ENCODE measurements at places on chromosomes 1 and 21.

GRCh38 chr1:100252901-100253300, 3.3 kb upstream of the DBT start:
- DNase-seq: no peak

- no peak for DNase-seq
Measured at GRCh38 chr1:48617252-48617651, 145.2 kb upstream of the SPATA6 start.

- no peak for DNase-seq
Measured at GRCh38 chr1:208349694-208350330, 105.6 kb upstream of the PLXNA2 start.

GRCh38 chr1:156544592-156545102, 27.7 kb downstream of the IQGAP3 start:
- DNase-seq: no peak

- DNase-seq: no peak
Measured at GRCh38 chr1:202007805-202008489, 2.4 kb upstream of the ELF3 start.

DNA sequence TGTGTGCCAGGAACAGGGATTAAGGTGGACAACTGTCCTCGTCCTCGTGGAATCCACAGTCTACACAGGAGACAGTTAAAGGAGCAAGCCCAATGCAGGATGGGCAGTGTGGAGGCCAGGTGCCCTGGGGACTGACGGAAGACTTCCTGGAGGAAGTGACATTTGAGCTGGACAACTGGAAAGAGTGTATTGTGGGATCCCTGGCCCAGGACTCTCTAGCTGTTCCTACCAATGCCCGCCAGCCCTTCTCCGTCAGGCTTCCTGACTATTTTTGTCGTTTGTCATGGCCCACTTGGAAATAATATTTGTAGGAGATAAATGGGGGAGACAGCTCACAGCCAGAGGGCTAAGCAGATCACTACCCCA, 235.3 kb downstream of the TOMM20 start:
- no peak for DNase-seq

- no peak for DNase-seq
Measured at GRCh38 chr1:39453603-39454002, 37.8 kb upstream of the BMP8A start.

- DNase-seq: no peak
Measured at GRCh38 chr1:65063025-65063424, 85.0 kb upstream of the AK4 start.

GRCh38 chr21:26070822-26071425, 99.6 kb downstream of the APP start:
- DNase-seq: no peak

DNA sequence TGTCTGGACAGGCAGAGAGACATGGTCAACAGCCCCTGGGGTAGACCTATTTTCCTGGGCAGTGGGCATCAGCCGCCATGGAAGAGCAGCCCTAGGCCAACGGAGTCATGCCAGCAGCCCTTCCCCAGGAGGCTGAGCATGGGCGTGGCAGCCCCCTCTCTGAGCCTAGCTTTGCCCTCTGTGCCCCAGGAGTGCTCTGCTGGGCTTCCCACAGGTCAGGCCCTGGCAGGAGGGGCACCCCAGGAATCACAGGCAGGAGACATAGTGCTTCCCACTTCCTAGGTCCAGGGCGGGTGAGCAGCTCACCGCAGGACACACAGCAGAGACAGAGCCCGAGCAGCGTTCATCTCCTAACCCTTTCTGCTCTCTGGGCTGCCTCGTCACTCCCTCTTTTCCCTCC, 132.8 kb downstream of the GLIS1 start:
- DNase-seq: no peak

DNA sequence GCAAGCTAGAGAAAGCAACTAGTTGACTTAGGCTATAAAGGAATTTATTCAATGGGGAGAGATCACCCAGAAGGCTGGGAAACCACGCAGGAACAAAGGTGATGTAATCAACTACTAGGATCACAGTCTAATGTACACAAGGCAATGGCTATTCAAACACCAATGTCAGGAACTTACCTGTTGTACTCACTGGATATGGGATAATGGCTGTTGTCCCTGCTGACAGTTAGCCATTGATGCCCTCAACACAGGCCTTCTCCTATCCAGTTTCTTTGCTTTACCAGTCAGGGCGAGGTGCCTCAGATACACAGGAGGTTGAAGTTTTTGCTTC, 32.3 kb downstream of the C21orf91 start:
- DNase-seq: no peak

DNA sequence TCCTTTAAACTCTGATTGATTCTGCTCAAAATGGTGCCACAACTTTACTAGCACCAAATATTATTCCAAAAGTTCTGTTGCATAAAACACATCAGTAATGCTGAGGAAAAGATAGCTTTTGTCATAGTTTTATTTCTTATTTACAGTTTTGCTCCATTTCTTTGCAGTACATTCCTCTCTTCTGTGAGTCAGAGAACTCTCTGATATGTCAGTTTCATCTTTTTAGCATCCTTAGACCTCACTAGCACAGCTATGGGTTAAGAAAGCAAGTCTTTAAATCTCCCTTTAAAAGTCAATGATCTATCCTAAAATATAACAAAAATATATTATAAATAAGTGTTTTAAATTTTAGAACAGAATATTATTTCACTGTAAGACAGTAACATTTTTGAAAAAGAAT, 356.6 kb upstream of the SNX7 start:
- no peak for DNase-seq

DNA sequence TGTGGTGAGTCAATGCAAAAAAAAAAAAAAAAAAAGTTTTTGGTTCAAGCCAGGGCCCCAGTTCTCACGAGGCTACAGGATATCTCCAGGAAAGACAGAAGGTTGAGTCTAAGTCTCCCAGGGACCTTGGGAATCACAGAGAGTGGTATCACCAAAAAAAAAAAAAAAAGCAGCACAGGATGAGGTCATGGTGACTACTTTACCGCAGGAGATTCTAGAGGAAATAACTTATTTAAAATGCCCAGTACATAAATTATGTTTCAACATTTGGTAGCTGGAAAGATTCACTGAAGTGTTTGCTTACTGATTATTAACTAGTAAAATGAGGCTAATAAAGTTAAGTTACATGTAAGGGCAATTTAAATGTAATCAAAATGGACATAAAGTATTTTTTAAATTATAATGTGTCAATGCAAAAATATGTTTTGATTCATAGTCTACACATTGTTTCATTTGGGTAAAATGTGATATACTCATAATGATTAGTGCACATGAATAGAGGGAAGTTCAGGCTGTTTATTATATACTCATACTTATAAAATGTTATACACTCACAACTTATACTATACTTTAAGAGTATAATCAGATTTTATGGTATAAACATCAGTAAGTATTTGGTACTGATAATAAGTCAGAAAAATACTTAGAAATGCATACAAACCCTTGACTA, 84.1 kb downstream of the PLPPR5 start:
- no peak for DNase-seq

DNA sequence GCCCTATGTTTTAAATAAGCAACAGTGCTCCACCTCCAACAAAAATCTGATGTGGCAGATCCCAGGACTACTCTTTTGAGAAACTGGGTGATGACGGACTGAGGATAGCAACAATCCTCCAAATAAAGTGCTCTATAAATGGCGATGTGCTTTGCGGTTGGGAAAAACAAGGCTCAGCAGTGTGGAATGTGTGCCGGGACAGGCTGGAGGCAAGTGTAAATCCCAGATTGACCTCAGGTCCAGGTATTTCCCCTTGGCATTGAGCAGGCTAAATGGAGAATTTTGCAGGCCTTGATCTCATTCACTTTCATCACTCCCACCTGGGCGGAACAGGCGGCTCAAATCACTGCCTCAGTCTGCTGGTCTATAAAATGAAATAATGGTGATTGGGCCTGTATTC, 35.1 kb downstream of the LRRC42 start:
- DNase-seq: no peak

DNA sequence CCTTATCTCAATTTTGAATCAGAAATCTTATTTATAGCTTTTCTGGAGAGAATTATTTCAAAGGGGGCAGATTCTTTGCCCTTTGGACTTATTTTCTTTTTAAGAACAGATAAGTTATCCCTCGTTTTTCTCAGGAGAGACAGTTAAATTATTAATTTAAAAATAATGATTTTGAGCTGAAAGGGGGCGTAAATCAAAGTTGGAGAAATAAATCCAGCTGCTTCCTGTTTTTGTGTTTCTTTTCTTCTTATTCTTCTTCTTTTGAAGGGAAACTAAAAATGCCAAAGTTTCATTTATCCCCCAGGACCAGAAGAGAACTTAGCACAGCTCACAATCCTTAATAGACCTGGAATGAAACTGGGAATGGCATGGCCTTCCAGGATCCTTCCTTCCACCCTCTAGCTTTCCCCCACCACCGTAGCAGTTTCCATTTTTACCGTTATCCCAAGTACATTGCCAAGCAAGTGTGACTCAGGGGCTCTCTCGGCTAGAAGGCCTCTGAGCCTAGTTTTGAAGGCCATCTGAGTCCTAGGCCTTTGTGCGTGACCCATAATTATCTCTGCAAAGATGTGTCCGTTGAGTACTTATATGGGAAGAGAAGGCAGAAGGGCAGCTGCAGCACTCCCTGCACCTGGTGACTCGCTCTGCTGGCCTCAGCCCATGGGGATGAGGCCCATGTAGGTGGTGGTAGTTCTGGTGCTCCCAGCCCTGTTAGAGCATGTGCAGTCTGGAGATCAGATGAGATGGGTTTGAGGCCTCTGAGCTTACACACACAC, 181.7 kb downstream of the ROR1 start:
- no peak for DNase-seq

- peak; percentile 66 for DNase-seq
Measured at GRCh38 chr1:235100194-235100772, 28.4 kb downstream of the TOMM20 start.

DNA sequence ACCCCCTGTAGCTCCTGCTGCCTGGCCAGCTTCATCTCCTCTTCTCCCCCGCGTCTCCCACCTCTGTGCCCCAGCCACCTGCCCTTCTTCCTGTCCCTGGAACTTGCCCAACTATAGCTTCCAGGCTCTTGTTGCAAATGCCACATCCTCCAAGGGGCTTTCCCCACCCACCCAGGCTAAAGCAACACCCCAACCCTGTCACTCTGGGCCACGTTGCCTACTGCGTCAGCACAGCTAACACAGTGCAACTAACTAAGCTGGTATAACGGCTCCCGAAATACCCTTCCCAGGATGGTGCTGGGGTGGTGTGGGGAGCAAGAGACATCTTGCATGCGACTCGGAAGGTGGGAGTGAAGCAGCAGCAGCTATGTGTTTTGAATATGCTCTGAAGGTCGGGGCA, 19.7 kb downstream of the CAMK2N1 start:
- DNase-seq: no peak
